ENCODE measurements at places on chromosomes 13 and 19.

DNA sequence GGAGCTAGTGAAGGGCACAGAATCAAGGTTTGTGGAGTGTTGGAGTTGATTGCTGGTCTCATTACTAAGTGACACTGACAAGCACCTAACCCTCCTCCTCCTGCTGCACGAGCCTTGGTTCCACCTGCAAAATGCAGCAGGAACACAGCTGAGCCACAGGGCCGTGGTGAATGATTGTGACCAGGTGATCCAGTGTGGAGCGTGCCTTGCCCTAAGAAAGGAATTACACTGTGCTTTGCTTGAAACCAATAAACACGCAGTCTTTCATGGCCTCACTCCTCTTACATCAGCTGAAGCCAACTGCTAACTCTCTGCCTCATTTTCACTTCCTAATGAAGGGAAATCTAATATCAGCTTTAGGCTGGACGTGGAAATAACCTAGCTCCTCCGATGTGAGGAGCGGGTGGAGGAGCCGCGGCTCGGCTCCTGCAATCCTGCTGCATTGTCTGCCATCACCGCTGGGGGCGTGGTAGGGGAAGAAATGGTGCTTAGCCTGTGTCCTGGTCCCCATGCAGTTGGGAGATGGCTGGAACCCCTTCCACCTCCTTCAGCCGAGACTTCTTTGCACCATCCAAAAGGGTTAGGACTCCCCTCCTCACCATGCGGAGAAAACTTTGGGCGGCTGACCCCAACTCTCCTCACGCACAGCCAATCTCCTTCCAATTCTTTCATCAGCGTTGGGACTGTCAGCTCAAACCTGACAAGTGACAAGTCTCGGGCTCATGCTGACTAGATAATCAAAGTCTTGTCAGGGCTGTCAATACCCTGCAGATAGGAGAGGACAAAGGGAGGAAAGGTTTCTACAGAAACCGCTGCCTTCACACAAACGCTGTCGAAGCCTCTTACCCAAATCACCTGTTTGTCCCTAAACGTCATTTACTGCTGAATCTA lies 427.9 kb downstream of the ZNF536 start:
- DNase-seq: no peak

DNA sequence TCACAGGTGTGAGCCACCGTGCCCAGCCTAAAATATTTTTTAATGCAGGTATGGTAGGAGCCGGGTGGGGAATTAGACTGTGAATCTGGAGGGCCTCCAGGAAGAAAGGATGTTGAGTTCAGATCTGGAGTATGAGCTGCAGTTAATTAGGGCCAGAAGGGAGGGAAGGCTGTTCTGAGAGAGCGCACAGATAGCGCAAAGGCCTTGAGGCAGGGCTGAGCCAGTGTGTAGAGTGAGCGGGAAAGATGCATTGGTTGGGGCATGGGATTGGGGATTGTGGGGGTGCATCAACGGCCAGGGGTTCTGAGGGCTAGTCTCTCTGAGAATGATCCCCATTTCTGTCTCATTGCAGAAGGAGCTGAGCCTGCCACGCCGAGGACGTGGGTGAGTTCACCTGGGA lies 9.7 kb downstream of the MAST3 start:
- DNase-seq: no peak

DNA sequence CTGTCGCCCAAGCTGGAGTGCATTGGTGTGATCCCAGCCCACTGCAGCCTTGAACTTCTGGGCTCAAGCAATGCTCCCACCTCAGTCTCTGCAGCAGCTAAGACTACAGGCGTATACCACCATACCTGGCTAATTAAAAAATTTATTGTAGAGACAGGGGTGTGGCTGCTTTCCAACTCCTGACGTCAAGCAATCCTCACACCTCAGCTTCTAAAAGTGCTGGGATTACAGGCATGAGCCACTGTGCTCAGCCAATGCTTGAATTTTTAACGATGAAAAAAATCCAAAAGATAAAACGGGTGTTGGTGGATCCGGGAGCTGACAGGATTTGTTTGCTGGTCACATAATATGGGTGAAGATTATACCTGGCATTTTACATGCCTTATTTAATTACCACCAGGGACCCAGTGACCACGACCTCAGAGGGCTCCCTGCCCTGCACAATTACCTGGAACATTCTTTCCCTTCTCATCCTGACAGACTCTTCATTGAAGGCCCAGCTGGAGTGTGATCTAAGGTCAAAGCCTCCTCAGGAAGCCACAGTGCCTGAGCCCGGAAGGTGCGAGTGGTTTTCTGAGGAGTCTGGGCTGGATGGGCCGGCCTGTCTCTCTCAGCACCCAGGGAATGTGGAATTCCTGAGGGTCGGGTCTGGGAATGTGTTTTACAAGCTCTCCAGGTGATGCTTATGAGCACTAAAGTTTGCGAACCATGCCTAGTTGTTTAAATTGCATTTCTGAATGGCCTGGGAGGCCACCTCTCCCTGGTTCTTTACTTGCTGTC lies 193.3 kb downstream of the USP12 start:
- no peak for DNase-seq

DNA sequence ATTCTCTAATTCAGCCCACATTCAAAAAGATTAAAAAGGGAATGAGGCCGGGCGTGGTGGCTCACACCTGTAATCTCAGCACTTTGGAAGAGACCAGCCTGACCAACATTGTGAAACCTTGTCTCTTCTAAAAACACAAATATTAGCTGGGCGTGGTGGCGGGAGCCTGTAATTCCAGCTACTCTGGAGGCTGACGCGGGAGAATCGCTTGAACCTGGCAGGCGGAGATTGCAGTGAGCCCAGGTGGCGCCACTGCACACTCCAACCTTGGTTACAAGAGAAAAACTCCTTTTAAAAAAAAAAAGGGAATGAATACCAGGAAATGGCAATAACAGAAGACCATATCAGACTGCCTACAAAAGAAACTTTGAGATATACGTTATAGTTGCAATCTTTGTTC lies 1244.5 kb downstream of the PCDH9 start:
- DNase-seq: no peak

- no peak for DNase-seq
Measured at GRCh38 chr13:26957182-26957581, 196.6 kb upstream of the GPR12 start.

DNA sequence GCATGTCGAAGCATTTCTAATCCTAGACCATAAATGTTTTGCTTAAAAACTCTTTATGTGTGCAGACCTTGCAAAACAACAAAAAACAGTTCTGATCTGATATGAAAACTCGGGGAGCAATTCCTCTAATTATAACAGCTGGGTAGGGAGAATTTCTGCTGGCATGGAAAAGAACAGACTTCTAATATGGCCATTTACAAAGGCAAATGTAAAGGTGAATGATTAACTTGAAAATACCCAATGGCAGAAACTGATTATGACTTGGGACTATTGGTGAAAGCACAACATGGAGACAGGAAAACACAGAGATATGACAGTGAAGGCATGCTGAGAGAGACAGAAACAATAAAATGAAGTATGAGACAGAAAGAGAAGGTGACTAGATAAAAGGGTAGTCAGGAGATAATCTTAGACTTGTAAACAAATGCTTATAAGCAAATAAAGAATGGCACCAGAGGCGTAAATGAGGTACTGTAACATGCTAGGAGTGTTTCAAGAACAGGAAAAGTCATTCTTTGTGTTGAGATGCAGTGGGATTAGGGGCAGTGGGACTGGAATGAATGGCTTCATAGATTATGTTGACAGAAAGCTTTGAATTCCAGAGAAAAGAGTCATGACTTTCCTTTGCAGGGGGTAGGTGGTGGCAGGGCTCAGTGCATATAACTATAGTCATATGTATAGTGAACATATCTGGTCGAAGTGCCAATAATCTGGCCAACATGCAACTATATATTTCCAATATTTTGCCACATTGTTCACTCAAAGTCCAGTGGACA lies 393.0 kb downstream of the ITGBL1 start:
- DNase-seq: no peak

GRCh38 chr19:36245210-36246005 lies 30.5 kb downstream of the ZNF146 start:
- DNase-seq: no peak

- no peak for DNase-seq
Measured at GRCh38 chr13:33367926-33368325, 82.4 kb upstream of the STARD13 start.

DNA sequence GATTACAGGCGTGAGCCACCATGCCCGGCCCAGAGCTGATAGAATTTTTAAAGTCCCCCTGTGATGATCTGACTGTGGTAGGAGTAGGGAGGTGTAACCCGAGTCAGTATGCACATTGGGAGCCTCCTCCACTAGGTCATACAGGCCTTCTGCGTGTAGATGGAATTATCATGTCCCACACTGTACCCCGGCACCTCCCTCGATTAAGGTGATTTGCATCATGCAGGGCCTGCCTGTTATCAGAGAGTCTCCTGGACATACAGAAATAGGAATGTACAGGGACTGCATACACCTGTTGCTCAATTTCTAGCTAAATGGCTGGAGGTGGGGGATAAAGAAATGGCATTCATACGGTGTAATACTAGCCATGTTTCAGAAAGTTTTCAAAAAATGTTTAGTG lies 922 bp upstream of the ERVK3-1 start:
- DNase-seq: no peak

DNA sequence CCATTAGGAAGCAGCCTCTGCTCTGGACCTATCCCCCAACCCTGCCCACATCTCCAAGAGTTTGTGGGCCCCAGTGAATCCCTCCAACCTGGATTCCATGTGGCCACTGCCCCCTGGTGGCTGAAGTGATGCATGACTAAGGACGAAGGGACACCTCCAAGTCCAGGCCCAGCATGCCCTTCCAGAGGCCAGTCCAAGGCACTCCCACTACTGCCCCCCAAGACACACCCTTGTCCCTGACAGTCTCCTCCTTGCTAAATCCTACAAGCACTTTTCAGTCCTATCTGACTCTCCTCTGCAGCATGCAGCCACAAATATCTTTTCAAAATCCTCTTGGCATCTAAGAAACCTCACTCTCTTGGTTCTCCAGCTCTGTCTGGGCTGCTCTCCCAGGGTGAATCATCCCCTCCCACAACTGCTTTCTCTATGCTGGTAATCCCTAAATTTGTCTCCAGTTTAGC lies 33.0 kb downstream of the DEDD2 start:
- DNase-seq: peak; percentile 73

- no peak for DNase-seq
Measured at GRCh38 chr19:45423033-45423588, 606 bp downstream of the ERCC1 start.

DNA sequence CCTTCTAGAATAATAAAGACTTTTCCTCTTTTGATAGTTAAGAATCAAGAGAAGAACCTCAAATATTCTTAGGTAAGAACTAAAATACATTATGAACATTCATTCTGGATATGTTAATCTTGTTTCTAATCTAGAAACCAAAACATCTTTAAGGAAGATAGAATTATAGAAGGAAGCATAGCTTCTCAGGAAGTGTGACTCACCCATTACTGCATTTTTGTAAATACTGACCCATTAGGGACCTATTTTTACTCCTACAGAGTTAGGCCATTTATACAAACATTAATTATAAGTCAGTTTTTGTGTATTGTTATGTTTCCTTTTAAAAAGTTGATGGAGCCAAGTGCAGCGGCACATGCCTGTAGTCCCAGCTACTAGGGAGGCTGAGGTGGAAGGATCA lies 147.1 kb downstream of the NUFIP1 start:
- DNase-seq: no peak

GRCh38 chr19:15216363-15216762 lies 15.6 kb upstream of the NOTCH3 start:
- no peak for DNase-seq

GRCh38 chr13:47326061-47326460 lies 429.2 kb upstream of the HTR2A start:
- DNase-seq: no peak

GRCh38 chr13:36431204-36432105 lies 840 bp upstream of the CCNA1 start:
- no peak for DNase-seq

DNA sequence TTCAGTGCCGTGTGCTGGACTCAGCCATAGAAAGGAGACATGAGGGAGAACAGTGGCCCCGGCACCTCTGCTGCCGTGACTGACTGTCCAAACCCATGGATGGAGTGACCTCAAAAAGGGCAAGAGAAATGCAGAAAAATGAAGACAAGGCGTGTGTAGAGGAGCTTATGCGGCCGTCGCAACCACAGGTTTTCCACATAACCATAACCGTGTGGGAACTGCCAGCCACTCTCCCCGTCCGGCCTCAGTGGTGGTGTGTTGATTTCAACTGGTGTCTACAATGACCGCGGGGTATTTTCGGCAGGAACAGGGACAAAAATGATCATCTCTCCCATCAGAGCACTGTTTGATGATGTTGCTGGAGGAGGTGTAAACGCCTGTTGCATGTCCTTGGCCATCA lies 42.9 kb upstream of the F7 start:
- no peak for DNase-seq

DNA sequence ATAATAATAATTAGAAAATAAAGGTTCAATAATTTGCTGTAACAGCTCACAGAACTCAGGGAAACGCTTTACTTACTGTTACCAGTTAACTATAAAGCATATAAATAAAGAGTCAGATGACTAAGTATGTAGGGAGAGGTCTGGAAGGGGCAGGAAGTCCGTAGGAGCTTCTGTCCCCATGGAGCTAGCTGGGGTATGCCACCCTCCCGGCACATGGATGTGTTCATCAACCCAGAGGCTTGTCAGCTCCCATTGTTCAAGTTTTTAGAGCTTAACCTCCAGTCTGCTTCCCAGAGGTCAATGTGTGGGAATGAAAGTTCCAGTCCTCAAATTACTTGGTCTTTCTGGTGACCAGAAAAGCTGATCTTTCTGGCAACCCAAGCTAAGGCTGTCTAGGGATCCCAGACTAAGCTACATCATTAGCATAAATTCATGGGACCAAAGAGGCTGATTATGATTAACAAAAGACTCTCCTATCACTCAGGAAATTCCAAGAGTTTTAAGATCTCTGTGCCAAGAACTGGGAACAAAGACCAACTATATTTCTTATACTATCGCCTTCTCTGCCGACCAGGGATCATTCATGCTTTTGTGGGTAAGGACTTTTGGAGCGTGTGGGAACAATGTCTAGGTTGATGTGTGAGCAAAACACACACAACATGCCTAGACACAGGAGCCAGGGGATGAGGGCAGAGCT lies 31.7 kb upstream of the ZNF507 start:
- DNase-seq: no peak

DNA sequence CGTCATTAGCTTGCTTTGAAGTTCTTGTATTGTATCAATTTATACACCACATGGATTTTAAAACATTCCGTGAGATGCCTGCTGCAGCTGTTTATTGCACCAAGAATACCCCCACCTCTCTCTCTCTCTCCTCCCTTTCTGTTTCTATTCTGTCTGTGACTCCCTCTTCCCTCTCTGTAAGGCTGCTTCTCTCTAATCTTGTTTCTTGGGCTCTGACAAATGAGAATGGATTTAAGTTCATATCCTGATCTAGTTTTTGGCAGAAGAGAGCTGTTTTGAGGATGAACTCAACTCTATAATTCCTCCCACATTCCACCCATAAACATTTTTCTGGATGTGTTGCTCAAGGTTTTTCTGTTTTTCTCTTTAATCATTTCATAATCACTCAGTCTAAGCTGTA lies 144.3 kb upstream of the FRY start:
- DNase-seq: no peak

DNA sequence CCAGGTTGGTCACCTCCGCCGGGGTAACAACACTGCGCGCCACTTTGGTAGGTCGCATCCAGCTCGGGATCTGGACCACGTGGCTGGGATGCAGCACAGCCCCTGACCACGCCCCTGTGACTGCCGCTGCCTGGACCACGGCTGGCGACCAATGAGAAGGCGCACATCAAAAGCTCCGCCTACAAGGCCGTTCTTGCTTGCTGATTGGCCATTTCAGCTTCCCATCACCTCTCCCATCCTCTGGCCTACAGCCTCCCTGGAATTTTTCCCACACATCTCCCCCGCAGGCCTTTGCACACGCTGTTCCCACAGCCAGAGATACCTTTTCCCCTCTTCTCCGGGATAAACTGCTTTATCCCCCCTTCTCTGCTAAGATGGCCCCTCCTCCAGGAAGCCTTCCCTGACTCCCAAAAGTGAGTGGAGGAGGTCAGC lies 12.5 kb upstream of the MAP1S start:
- DNase-seq: no peak

Measured in NCI-H187 treated with DMSO at 0.1 percent for 48 hours (cell line).